Left colon (tissue), 2 donors: ENCODE measurements at places on chromosomes 3 and 15.

GRCh38 chr15:80177156-80177555 is 24.4 kb downstream of the FAH start:
- DNase-seq, result no peak

- DNase-seq, result no peak
Observed at GRCh38 chr3:99760629-99761028, 57.0 kb upstream of the CMSS1 start.

DNA sequence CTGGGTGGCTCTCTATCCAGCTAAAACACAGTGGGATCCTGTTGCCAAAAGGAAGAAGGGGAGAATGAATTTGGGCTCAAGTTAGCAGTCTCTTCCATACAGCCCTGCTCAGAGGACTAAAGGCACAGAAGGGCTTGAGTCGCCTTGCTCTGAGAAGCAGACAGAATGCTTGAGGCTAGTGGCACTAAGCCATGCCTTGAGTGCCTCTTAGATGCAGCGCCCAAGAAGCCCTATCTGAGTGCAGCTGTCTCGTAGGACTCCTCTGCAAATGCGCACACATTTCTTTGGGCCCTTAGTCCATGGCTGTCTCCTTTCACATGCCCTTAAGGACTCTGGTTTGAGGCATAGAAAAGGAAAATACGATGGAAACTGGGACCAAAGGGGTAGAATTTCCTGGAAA is 211.3 kb upstream of the CHRM5 start:
- no peak for DNase-seq

- no peak for DNase-seq
Observed at GRCh38 chr3:159600291-159600690, 388.3 kb upstream of the IL12A start.

DNA sequence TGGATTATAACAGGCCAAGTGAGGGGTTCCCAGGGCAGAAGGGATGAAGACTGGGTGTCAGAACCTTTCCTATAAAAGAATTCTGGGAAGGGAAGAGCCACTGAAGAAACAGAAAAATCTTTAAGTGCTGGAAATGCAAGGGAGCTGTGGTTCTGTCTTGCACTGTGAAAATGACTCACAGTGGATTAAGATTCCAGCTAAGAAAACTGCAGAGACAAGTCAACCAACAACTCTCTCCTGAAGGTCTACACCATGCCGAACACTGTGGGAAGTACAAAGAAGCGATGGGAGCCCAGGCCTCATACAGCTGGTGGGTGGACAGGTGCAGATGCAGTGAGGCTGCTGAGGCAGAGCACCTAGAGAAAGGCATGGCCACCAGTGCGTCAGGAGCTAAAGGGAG is 27.7 kb downstream of the ZDHHC3 start:
- no peak for DNase-seq

DNA sequence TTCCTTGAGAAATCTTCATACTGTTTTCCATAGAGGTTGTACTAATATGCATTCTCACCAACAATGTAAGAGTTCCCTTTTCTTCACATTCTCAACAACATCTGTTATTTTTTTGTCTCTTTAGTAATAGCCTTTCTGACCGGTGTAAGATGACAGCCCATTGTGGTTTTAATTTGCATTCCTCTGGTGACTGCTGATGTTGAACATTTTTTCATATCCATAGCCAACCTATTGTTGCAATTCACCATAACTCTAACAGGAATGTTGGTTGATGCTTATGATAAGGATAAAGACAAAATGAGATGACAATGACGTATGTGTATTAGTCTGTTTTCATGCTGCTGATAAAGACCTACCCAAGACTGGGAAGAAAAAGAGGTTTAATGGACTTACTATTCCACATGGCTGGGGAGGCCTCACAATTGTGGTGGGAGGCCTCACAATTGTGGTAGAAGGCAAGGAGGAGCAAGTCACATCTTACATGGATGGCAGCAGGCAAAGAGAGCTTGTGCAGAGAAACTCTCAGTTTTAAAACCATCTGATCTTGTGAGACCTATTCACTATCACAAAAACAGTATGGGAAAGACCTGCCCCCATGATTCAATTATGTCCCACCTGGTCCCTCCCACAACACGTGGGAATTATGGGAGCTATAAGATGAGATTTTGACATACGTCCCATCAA is 37.6 kb upstream of the RHCG start:
- no peak for DNase-seq

DNA sequence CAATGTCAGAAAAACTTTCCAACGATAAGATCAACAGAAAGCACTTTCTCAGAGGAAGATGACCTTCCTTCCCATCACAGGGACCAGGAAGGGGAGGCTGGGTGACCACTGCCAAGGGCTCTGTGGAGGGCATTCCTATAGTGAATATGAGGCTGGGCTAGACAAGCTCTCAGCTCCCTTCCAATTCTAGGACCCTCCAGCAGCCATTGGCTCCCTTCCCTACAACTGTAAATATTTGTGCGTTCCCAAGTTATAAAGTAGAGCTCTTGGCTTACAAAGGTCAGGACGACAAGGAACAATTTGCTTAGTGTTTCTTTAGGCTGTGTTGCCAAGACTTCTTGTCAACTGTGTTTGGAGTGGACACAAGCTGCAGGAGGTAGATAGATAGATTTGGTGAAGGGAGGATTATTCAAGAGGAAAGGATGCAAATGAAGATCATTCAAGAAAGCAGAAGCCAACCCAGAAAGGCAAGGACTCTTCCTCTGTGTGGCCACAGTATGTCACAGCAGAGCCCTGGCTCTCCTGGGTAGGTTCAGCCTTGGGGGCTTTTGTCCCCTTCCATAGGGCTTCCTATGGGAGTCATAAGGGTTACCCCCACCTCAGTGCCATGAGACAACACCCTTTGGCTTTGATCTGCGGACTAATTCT is 223.6 kb upstream of the TLE3 start:
- no peak for DNase-seq

DNA sequence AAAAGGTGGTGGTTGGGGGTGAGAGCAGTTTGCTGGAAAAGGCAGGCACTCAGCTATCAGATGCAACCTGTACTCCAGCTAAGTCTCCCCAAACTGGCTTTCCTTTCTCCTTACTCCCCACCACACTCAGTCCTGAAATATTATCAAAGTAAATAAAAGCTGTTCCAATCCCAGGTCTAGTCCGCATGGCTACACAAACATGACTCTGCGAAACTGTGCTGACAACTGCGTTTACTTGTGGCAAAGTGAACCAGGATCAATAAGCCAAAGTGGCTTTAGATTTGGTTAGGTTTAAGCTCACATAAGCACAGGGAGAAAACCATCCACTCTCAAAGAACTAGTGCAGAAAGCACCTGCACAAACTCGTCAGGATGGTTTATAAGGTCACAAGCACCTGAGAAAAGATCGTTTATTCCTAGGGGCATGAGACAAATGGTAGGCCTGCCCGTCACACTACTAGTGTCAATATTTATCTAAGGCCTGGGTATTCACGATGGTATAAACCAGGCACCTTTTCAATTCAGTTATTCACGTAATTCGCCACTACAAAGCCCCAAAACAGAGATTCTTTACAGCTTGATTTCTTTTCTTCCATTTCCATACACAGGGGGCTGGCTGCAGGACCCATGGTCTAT is 25.3 kb downstream of the LRIG1 start:
- DNase-seq, result no peak

- no peak for DNase-seq
Observed at GRCh38 chr3:132573797-132574211, 23.3 kb upstream of the ACKR4 start.

DNA sequence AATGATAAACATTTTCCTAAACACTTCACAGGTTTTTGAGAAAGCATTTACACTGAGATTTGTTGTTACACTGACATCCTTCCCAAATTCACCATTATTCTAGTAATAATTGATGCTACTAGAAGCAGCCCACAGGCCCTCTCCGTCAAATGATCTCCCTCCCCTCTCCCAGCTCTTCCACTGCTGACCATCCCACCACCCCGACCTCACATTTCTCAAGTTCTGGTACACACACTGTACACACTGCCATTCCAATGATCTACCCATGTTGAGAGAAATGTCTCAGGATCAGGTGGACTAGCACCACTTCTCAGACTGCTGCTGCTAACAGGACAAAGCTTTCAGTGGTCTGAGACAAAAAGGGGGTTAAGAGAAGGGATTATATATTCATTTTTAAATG is 3.5 kb downstream of the TBC1D5 start:
- no peak for DNase-seq

- no peak for DNase-seq
Observed at GRCh38 chr15:75192307-75192706, 9.4 kb upstream of the C15orf39 start.

- DNase-seq, result no peak
Observed at GRCh38 chr3:18870074-18870640, 278.2 kb upstream of the KCNH8 start.

- DNase-seq, result no peak
Observed at GRCh38 chr3:10770981-10771380, 45.0 kb upstream of the SLC6A11 start.

GRCh38 chr3:31425401-31425800 is 107.3 kb upstream of the STT3B start:
- DNase-seq, result no peak

- no peak for DNase-seq
Observed at GRCh38 chr15:87877114-87877810, 379.3 kb downstream of the NTRK3 start.

GRCh38 chr15:58269455-58270414 is 131.6 kb downstream of the AQP9 start:
- DNase-seq, result peak; percentile 41

- DNase-seq, result no peak
Observed at GRCh38 chr15:72182673-72183072, 14.9 kb downstream of the GRAMD2A start.

GRCh38 chr15:79629687-79630086 is 197.6 kb downstream of the MINAR1 start:
- no peak for DNase-seq

DNA sequence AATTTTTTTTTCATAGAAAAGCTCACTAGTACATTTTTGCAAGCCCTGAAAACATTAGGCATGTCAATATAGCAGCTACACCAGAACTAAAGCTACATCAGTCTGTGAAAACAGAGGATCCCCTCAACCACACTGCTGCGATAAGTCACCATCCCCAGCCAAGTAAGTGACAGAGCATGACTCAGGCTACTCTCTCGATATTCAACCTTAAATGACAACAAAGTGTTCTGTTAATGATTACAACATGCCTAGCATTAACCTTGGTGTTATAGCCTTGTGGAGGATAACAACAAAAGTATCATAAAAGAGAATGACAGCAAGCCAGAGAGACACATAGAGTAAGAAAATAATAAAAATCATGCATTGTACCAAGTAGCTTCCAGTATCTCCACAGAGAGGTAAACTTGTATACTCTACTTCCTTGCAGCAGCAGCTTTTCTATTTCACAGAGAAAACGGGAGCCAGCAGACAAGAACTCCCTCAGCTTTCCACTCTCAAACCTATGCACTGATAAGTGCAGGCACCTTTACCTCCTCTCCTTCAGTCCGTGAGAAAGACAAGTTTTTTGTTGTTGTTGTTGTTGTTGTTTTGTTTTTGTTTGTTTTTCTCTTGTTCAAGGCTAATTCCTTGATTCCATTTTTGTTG is 76.6 kb downstream of the GBE1 start:
- no peak for DNase-seq

DNA sequence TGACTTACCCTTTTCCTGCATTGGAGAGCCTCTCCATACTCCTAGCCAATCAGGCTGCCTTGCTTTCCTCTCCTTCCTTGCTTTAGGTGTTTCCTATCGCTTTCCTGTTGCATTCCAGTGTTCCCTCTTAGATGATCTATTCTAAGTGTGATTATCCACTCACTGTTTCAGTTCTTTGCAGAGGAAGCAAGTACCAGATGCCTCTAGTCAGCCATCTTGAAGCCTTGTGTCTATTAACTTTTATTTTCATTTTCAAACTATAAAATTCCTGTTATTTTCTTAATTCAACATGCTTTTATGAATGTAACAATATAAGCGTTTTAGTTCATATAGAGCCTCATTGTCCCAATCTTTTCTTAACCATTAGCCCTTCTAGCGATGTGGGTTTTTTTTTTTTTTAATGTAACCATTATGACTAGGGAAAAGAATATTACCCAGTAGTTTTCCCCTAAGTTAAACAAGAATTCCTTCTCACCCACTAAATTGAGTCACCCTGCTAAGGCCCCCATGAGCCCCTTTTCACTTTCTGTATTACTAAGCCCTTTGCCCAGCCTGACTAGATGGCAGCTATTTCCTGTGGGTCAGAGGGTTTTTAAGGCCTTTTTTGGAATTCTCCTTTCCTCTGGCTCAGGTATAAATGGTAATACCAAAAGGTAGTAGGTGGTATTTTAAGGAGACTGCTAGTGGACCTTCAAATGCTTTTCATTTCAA is 229.4 kb upstream of the CTNNB1 start:
- DNase-seq, result no peak

- no peak for DNase-seq
Observed at GRCh38 chr3:190539526-190539925, 25.6 kb downstream of the IL1RAP start.
